ENCODE measurements at places on chromosomes 4 and X.

- no peak for DNase-seq
Observed at GRCh38 chr4:151031831-151032605, 16.9 kb upstream of the LRBA start.

- DNase-seq, result no peak
Observed at GRCh38 chr4:159422019-159422418, 319.1 kb downstream of the RAPGEF2 start.

- DNase-seq, result no peak
Observed at GRCh38 chrX:2782171-2782570, 30.3 kb downstream of the XG start.

DNA sequence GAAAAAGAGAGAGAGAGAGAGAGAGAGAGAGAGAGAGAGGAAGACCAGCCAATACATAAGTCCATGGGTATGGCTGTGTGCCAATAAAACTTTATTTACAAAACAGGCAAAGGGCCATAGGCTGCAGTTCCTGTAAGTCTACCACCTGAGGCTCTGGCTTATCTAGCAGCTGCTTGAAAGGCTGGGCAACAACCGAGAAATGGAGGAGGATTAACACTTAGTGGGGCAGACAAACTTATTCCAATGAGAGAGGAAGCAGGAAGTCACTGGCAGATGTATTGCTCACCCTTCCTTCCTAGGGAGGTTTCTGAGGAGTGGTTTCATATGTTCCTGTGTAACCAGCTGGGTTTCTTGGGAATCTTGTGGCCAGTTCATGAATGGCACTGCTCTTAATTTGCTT, 4.7 kb upstream of the GPR143 start:
- DNase-seq, result no peak

- DNase-seq, result no peak
Observed at GRCh38 chr4:67371615-67372014, 173.7 kb downstream of the CENPC start.

DNA sequence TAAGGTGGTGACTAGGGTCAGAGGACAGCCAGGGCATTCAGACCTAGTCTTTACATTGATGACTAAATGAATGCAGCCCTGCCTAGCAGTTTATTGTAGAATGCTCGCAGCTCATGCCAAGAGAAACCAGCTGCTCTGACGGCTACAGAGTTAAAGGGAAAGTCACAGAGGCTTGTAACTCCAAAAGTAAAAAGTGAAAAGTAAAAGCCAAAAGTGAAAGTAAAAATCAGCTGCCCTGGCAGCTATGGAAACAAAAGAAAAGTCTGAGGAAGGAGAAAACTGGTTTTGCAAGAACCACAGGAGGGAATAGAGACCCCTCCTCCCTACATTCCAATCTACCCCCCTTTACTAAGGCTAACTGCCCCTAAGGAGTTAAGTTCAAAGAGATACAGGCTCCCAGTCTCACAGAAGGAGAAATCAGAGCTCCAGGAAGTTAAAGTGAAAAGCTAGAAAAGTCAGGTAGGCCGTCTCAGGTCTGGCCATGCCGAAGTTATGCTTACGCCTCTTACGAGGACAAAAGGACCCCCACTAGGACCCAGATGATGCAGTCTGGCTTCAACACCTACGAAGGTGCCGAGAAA, 6.0 kb downstream of the GAGE10 start:
- DNase-seq, result no peak

GRCh38 chrX:103615781-103616371, 8.1 kb downstream of the TCEAL3 start:
- DNase-seq, result no peak

DNA sequence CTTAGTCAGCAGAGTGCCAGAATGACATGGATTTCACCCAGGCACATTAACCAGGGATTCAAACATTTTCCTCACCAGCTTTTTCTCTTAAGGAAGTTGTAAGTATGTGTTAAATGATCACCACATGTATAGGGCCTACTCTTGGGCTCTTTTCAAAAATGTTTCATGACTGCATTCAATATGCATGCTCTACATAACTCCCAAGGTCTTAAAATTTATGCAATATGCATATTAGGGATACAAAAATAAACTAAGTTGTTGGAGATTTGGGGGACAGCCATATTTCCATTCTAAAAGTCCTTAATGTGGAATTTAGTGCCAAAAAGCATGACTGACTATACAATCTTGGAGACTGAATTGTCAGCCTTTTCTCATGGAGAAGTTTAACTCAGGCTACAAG, 25.0 kb upstream of the TRPC5OS start:
- DNase-seq, result no peak

GRCh38 chr4:88240297-88240714, 44.1 kb downstream of the PPM1K start:
- DNase-seq, result no peak

DNA sequence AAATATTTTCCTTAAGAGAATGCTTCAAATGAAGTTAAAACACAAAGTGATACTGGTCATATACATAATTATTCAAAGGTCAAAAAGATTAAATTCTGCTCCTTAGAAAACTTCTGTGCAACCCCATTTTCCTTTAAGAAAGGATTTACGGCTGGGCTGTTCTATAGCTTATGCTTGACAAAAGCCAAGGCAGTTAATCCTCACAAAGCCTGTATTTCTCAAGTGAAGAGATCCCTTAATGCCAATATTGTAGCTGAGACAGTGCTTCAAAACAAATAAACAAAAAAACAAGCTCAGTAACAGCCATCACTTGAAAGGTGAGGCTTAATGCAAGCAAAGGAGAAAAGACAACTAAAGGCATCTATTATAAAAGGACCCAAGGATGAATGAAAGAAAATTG, 42.5 kb downstream of the BTC start:
- no peak for DNase-seq
